ENCODE measurements at places on chromosomes 16 and 17.

DNA sequence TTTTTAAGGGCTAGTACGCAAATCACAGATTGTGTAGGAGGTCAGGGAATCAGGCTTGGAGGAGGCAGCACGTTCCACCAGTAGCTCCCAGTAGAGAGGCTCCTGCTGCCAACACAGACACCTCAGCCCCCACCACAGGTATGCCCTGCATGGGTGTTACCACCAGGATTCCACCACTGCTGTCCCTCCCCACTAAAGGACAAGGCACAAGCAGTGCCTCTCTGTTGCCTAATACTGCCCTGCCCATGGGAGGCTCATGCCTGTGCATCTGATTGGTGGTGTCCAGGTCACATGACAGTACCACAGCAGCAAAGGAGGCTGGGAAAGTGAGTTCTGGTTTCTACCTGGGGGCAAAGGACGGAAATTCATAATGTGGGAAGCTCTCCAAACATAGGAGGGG is 33.6 kb upstream of the CACNG4 start:
- DNase-seq = no peak

DNA sequence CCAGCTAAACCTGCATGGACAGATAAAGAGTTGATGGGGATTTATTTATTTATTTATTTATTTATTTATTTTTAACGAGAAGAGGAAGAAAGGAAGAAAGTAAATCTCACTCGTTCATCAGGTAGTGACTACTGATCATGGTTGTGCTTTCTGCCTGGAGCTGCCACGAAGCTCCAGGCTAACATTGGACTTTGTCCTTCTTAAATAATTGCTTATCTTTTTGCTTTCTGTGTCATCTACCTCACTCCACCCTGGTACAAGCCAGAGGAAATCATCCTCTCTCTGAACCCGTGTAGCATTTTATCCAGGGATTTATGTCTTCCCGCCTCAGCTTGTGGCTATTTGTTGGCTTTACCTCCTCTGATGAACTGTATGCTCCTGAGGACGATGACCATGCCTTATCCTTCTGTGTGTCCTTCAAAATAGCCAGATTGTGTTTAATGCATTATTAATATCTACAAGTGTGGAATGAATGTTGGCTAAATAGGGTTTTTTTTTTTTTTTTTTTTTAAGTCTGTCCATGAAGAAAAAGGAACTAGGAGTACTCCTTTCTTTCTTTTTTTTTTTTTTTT is 8.0 kb upstream of the SLC12A3 start:
- DNase-seq = no peak

DNA sequence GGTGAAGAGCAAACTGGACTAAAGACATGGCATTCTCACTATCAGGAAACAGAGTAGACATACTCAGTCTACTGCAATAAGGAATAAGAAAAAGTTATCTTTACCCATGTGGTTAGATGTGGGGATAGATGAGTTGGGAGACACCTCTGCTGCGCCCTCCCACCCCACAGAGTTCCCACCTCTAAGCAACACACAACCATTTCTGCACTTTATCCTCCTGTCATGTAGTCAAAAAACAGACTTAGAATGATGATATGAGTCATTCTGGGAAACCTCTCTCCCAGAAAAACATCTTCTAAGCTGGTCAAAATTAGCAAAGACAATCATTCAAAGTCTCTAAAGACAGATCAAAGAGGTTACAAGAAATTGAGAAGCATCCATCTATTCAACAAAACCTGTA is 94.9 kb downstream of the CACNG1 start:
- DNase-seq = no peak

- DNase-seq = no peak
Observed at GRCh38 chr17:74182041-74182723, 21.3 kb upstream of the RPL38 start.

DNA sequence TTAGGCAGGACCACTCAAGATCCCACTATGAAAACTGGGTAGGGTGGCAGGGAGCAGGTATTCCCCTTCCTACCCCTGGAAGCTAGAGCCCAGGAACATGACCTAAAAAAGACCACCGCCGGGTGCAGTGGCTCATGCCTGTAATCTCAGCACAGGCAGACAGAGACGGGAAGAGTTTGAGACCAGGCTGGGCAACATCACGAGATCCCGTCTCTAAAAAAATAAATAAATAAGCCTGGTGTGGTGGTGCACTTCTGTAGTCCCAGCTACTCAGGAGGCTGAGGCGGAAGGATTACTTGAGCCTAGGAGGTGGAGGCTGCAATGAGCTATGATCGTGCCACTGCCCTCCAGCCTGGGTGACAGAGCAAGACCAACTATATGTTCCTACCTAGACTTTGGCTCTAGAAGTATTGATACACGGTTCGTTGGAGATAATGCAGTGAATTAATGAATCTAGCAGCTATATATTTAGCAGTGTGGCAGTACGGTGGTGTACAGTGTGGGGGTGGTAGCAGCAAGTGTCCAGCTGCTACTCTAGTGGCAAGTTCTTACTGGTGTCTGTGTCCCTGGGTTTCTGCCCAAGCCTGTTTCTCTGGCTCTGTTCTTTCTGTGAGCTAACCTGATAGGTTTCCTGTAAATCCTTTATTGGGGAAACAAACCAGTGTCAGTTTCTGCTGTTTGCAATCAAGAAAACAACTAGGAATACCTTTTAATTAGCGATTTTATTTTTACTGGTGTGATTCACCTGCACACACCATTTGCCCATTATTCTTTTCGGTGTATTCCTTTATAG is 3.3 kb upstream of the USP31 start:
- DNase-seq = no peak

DNA sequence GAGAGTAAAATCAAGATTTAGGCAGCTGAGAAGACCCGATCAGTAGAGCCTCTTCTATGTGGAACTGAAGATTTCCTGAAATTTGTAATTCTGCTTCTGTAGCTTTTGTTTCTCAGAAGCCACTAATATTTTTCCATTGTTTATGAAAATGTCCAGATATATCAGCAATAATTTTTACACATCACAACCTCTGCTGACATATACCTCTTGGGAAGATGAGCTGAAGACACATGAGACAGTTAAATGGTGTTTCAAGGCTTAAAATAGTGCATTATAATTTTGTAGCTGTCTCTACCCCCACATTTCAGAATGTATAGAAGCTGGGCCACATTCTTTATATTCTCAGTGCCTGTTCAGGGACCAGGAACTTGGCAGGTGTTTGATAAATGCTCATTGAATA is 320.6 kb downstream of the HS3ST4 start:
- DNase-seq = no peak

GRCh38 chr17:8476741-8477140 is 41.1 kb downstream of the NDEL1 start:
- no peak for DNase-seq

DNA sequence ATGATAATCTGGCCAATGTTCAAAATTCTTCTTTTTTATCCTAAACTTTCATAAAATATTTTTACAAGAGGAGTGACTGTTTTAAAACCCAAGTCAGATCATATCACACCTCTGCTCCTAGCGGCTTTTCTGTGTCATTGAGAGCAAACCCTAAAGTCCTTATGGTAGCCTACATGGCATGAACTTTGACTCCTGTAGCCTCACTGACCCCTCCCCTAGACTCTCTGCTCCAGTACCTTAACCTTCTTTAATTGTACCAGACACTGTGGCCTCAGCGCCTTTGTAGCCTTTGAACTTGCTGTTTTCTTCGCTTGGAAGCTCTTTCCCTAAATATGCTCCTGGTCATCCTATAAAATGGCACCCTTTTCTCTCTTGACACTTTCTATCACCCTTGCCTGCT is 7.3 kb upstream of the SMPD3 start:
- DNase-seq = no peak

DNA sequence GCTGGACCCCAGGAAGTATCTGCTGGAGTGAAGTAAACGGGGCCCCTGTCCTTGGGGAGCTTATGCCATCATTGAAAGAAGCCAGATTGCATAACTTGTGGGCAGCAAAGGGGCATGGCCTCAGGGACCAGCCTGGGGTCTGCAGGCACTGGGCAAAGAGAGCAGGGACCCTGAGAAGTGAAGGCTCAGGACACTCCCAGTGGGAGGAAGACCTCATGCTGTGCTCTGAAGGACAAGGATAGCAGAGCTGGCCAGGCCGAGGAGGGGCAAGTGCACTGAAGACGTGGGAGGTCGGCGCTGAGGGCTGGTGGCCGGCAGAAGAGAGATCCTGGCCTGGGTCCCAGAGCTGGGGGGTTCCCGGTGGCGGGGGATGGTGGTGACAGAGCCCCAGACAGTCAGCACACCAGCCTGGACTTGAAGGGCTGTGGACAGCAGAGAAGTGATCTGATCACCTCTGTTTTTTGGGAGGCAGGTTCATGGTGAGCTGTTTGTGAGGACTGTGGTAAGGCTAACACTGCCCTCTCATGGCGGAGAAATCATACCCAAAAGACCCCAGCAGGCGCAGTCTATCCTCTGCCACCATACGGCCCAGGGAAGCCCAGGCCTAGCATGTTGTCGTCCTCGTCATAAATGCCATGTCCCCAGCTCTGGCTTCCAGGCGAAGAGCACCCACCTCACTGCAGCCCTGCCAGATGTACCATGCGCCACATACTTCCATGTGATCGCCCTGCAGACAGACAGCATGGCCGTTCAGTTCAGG is 7.1 kb upstream of the CNP start:
- no peak for DNase-seq

- DNase-seq = no peak
Observed at GRCh38 chr17:1711804-1712203, 1.6 kb upstream of the TLCD2 start.

- DNase-seq = no peak
Observed at GRCh38 chr16:7124701-7125100, 207.9 kb upstream of the RBFOX1 start.

- no peak for DNase-seq
Observed at GRCh38 chr17:5883775-5884665, 186.2 kb upstream of the WSCD1 start.

DNA sequence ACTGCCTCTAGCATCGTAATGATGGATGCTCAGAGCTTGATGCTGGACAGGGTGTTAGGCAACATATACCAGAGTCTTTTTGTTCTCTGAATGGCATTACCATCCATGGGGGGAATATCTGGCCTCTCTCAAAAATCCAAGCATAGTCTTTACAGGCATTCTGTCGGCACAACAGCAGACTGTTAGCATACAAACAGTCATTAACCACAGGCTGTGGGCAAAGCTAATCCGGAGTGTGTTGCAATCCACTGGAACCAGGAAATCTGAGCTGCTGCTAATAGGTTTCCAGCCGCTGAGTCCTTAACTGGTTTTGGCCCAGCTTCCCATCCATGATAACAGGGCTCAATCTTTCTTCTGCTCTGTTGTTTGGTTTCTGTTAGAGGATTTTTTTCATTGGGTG is 371.9 kb downstream of the HS3ST3B1 start:
- no peak for DNase-seq

- no peak for DNase-seq
Observed at GRCh38 chr17:52470553-52470952, 312.0 kb upstream of the CA10 start.

DNA sequence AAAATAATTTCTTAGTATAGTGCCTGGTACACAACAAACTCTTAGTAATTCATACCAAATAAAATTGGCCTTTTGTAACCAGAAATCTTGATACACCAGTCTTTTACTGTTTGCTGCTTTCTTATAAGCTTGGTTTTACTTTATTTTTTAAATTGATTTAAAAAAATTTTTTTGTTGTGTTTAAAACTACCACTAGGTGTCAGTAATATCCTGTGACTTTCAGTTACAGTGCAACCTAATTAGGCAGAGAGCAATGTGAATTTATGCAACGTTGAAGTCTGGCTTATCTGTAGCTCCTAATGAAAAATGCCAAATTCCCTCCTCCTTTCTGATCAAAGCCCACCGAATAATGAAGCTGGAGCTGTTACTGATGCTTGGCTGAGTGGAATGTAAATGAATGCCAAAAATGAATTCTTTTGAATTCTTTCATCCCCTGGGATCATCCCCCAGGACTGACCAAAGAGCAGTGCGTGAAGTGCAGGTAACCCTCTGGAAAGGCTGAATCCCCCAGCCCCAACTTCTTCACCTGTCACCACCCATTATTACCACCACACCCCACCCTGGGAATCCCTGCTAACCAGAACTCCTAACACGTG is 3.8 kb downstream of the ERCC4 start:
- no peak for DNase-seq
